ENCODE measurements at places on chromosomes 16 and 17.

- no peak for DNase-seq
Observed at GRCh38 chr17:34095106-34095505, 160.0 kb upstream of the CCL2 start.

DNA sequence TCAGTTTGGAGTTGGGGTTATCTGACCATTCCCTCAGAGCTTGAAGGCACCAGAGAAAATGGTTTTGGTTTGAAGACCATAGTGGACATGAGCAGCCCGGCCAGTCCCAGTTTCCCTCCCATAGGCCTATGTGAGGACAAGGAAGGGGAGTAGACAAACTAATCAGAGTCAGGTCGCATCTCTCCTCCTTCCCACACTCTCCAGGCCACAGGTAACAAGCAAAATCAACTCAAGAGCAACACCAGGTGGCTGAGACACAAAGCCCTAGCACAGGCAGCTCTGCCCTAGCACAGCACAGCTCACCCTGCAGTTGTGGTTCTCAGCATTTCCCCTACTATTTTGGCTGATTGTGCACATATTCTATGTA lies 7.2 kb downstream of the SUPT4H1 start:
- DNase-seq = peak; percentile 69

DNA sequence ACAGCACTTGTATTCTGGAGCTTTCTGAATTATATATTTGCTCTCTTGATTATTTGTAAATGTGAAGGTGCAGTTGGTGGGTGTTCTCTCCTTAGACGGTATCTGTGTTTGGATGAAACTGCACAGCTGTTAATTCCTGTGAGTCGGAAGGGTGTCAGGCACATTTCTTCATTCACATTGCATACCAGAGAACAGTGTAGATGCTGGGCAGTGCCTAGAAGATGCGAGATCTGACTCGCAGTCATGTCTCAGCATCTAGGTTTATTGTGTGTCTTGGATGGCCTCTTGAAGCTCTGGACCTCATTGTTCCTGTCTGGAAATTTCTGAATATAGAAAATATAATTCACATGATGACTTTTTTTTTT lies 61.2 kb downstream of the CLEC16A start:
- DNase-seq = no peak

- DNase-seq = no peak
Observed at GRCh38 chr17:38425031-38425430, 3.2 kb upstream of the ARHGAP23 start.

GRCh38 chr17:46181940-46182339 lies 11.3 kb downstream of the KANSL1 start:
- DNase-seq = no peak

GRCh38 chr17:40027614-40028012 lies 12.4 kb downstream of the CSF3 start:
- DNase-seq = no peak

DNA sequence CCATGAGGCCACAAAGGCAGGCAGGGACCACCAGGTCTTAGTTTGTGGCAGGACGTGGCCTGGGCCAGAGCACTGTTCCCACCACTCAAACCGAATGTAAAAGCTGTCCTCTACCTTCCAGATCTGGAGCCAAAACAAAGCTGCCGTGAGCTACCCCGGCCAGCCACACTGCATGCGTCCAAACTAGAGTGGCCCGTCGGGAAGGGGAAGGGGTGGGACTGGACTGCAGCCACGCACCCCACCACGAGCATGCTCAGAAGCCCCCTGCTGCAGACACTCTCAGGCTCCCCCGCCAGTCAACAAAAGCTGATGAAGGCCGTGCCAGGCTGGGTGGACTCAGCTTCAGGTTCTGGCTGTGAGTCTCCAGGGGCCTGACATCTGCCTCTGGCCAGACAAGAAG lies 15.2 kb downstream of the SLC13A5 start:
- no peak for DNase-seq

GRCh38 chr17:79562192-79562930 lies 48.5 kb downstream of the RBFOX3 start:
- no peak for DNase-seq

DNA sequence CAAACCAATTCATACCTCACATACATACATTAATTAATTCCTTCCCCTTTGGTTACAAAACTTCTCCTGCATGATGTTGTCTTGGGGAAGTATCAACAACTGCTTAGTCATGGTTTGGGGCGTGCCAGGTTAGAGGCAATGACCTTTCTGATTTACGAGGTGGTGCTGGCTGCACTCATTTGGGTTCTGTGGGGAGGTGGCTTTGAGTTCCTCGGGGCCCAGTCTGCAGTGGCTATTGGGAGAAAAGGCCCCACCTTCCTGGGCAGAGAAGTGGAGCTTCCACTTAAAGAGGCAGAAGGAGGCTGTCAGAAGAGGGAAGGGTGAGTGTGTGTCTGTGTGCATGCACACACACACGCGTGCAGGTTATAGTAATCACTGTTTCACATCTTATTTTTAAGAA lies 10.2 kb upstream of the ETV4 start:
- no peak for DNase-seq
